Calu3 (cell line): ENCODE measurements at places on chromosomes 1 and 21.

DNA sequence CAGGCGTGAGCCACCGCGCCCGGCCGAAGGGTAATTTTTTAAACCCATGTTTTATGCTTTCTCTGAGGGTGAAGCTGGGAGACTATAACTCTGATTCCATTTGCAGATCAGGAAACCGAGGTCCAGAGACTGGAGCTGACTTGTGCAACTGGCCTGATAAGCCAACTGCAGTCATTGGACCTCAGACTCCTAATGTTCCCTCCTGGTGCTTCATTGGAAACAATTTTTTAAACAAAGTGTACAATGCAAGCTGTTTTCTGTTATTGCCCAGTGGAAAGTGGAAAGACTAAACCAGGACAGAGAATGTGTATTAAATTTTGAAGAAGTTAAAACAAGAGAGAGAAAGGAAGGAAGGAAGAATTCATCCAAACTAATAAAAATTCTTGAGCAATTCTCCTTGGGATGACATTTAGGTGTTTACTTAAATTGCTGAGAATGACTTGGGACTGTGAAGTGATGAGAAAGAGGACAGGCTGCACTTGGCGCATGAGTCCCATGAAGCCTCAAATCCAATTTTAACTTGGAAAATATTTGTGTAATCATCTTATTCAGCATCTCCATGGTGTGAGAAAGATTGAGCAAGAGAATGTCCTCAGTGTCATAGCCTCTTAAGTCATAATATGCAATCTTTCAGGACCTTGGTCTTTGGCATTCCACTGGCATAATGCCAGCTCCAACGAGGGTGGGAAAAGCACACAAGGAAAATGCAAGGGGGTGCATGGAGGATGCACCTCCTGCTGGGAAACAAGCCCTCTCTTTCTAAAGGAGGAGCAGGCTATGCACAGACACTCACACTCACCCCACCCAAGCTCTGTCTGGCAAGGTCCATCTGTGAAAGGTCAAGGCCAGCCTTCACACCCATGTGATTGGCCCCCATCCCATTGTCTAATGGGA is 342.0 kb downstream of the SIPA1L2 start:
- DNase-seq: no peak

GRCh38 chr1:217076902-217077301 is 353.7 kb upstream of the ESRRG start:
- DNase-seq: no peak

DNA sequence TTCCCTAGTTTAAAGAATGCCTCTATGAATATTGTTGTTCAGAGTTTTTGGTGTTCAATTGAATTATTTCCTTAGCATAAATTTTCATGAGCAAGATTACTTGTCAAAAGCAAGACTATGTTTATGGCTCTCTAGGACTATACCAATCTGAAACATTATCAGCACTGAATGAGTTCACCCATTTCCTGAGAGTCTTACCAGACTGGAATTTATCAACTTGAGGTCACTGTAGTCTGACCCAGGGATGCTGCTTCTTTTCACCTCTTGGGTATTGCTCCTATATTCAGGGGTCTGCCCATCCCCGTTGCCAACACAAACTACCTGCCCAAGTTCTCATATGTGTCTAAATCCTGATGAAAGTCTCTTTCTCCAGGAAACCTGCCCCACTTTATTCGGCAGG is 42.6 kb downstream of the OPTC start:
- no peak for DNase-seq

GRCh38 chr1:115642168-115643072 is 650 bp downstream of the VANGL1 start:
- DNase-seq: peak; percentile 57

DNA sequence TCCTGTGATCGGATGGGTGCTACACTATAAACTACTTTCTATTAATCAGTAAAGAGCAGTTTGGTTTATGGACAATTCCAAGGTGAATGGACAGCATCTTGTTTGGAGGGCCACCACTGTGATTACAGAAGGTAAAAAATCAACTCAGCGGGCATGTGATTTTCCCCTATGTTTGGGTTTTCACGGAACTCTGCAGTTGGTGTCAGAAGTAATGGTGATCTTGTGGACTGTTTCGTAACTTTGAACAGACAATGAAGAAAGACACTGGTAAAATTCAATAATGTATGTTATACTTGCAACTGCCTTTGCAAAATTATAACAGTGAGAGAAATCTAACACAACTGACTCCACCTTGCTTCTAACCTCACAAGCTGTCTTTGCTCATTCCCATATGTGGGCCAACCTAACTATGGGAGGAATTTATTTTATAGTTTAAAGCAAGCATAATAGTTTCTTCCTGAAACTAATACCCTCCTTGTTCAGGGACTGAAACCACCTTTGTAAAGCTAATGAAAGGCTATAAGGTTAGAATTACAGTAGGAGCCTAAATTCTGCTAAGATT is 53.2 kb downstream of the TRIM33 start:
- no peak for DNase-seq

DNA sequence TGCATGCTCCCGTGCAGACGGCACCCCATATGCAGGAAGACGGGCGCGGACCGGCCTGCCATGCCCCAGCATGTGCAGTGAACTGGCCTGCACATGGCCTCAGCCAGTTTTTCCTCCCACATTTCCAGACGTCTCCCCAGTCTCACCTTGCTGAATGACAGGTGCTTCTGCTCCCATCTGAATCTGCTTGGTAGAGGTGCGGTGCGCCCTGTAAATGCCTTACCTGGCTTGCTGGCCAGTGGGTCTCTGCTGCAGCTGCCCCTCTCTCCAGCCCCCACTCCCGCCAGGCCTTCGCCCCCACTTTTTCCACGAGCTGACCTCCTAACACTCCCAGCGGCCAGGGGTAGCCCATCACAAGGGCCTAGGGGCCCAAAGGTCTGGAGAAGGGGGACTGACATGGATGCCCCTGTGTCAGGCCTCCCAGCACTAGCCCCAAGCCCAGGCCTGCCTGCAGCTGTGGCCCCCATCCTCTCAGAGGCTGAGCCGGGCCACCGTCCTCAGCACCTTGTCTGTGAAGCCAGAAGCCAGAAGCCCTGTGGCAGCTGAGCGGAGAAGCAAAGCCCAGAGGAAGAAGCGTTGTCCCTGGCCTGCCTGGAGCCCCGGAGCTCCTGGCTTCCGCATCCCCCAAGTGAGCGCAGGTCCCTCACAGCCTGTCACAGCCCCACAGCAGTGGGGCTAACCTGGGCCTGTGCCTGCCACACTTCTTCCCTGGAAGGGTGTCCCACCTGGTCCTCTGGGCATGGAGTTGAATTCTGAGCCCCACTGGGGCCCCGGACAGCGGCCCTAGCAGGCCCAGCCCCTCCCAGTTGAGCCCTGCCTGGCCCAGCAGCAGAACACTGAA is 3.7 kb upstream of the SLC19A1 start:
- DNase-seq: no peak

- no peak for DNase-seq
These were observed 152.3 kb downstream of the NR5A2 start for GRCh38 chr1:200179781-200180160.

- DNase-seq: no peak
These were observed 206.2 kb downstream of the GREM2 start for GRCh38 chr1:240405751-240406150.

- DNase-seq: no peak
These were observed 22.4 kb downstream of the DSTYK start for GRCh38 chr1:205189131-205189530.
